NCI-H1105 (cell line): ENCODE measurements at places on chromosomes 1 and 21.

DNA sequence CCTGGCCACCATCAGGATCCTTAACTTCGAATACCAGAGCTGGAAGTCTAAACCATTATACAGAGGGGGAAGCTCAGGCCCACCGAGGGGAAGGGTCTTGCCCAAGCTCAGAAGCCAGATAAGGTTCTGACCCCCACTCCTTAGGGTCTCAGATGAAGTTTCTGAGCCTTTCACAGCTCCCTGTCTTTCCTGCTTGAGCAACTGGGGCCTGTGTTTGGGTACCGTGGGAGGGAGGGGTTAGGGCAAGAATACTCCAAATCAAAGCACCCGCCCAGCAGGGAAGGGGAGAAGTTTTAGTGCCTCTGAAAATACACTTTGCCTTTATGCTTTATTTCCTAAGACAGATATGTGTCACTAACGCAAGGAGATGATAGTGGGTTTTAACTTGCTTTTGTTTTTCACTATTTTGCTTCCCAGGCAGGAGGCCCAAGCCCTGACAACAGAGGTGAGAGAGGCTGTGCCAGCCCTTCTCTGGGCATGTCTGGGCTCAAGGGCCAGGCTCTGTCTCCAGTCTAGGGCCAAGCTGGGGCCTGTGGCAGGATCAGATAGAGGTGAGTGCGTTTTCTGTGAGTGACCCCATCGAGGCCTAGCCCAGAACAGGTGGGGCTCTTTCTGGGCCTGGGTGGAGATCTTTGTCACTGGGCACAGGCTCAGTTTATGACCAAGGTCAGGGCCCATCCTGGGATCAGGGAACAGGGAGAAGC, 20.5 kb upstream of the TENT5B start:
- no peak for DNase-seq

- no peak for DNase-seq
These were observed 146.9 kb downstream of the RWDD3 start for GRCh38 chr1:95380909-95381308.

DNA sequence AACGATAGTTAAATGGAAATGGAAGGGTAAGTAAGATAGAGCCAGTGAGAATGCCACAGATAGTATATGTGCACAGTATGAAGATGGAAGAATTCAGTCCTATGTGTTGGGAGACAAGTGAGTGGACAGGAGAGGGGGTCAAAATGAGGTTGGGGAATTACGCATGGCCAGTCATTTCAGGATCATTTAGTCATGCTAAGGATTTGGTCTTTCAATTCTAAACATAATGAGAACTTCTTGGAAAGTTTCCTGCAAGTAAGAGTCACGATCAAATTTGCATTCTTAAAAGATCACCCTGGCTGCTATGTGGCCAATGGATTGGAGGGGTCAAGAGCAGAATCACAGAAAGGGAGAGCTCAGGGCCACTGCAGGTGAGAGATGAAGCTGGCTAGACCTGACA, 64.0 kb upstream of the KCNK2 start:
- DNase-seq: no peak

GRCh38 chr1:97138515-97139032, 417.0 kb downstream of the PTBP2 start:
- DNase-seq: no peak

DNA sequence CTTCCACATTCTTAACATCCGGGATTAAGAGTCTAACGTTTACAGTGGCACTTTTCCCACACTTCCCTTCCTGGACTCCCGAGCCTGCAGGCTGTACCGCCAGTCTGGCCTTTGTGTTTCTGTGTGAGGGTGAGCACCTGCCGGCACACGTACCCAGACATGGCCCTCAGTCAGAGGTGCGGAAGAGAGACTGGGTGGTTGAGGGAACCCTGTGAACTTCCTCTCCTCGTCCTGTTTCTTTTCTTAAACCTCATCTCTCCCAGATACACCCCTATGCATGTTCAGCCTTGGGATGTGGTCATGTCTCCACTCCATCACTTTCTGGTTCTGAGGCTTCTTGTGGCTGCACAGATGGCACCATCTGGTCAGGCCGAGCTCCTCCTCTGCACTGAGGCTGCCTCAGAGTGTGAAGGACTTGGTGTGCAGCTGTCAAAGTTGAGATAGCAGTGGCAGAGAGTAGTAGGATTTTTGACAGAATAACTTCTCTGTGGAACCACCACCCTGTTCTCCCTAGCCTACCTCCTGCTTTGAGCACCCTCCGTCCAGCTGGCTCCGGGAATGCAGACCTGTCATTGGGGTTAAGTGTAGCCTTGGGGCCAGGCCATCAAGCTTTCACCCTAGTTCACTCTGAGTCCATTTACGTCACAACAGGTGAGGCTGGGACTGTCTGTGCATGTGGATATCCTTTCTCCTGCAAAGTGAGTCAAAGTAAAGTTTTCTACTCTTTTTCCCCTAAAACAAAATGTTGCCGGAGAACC, 31.4 kb downstream of the VASH2 start:
- no peak for DNase-seq

- no peak for DNase-seq
These were observed 88.0 kb upstream of the NFIA start for GRCh38 chr1:60994369-60994768.

DNA sequence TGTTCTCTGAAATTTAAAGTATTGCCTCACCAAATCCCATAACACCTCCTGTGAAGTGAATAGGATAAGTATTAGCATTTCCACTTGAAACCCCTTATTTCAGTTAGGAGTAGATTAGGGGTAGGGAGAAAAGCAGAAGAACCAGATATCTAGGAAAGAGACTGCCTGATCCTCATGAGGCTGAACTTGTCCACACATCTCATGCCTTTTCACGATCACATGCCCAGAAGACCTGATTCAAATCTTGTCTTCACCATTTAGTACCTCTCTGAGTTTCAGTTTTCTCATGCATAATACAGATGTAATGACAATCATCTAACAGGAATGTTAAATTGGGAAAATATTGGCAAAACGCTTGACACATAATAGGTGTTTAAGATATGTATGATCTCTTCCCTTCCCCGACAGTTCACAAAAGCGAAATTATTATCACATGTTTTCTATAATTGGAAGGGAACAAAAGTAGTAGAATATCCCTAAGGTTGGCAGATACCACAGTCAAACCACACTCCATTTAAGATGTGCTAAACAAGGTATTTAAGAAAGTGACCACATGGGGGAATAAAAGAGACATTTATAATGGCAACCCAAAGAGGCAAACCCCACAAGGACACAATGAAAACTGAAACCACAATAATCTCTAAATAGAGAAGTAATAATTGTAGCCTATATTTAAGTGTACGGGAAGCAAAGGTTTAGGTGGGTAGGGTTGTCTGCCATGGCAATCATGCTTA, 25.2 kb downstream of the GFI1 start:
- no peak for DNase-seq

- DNase-seq: no peak
These were observed 5.7 kb upstream of the TNFRSF8 start for GRCh38 chr1:12057382-12057781.

- no peak for DNase-seq
These were observed 514 bp downstream of the FAM43B start for GRCh38 chr1:20552728-20553445.

GRCh38 chr21:42818328-42818749, 61.0 kb downstream of the WDR4 start:
- DNase-seq: peak; percentile 33

DNA sequence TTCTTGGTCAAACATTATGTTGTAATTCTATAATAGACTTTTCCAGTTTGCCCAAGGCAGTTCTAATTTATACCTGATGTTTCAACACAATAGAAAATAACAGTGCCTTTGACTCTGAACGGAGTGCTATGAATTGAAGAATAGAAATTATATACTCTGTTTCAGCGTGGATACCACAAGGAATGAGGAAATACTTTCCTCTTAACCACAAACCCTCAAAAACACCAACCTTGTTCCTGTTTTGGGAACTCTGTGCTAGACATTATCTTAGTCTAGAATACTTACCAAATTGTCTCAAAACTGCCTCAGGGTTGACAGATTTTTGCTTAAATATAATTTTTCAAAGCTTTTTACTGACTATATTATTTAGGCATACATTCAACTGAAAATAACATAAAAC, 1629.3 kb downstream of the MRPL39 start:
- no peak for DNase-seq

DNA sequence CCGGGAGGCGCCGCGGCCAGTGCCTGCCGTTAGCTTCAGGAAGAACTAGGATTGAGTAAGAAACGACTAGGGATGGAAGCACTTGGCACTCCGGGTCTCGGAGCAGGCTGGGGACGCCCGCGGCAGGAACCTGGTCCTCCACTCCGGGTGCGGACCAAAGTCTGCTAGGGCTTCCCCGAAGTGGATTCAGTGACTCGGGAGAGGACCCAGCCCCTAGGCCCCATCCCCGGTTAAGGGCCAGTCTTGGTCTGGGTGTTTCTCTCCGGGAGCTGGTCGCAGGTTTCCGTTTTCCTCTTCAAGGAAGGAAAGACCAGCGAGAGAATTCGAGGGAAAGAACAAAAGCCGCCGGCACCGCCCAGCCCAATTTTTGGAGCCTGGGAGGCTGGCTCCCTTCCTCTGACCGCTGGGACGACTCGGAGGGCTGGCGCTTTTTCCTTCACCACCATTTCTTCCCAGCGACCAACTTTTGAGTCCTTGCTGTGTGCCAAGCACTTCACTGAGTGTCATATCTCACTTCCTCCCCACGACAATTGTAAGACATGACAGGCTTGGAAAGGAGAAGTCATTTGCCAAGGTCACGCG, 16.8 kb upstream of the STMN1 start:
- DNase-seq: no peak

- no peak for DNase-seq
These were observed 13.8 kb upstream of the SPRR5 start for GRCh38 chr1:152933196-152933595.

DNA sequence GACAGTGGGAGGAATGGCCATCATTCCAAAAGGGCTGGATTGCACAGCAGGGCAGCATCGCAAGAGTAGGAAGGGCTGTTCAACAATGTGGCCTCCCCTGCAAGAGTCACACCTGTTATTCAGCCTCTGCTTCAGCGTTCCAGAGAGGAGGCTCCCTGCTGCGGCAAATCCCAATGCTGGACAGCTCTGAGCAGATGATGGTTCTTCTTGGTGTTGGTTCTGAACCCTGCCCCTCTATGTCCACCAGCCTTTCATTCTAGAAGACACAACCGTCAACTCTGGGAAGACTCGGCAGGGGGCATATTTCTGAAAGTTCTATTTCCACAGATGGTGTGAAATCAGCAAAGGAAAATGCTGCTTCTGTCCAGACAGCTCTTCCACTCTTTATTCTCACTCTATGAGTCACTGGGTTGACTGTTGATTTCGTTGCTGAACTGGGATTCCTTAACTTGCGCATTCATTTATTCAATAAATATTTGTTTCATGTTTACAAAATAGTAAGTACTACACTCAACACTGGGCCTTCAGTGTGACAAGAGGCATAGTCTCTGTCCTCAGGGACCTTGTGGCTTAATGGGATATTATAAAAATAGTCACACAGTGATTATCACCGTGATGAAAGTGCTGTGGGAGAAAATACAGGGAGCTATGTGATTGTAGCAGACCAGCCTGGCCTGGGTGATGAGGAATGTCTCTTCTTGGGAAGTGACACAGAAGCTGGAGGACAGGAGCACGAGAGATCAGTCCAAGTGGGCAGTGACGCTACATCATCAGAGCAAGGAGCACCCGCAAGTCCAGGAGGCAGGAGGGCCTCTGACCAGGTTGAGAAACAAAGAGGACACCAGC, 260.3 kb downstream of the SIPA1L2 start:
- DNase-seq: no peak

GRCh38 chr1:5891736-5892135, 100.5 kb downstream of the NPHP4 start:
- no peak for DNase-seq

- no peak for DNase-seq
These were observed 216.1 kb downstream of the PBX1 start for GRCh38 chr1:164774819-164775654.

DNA sequence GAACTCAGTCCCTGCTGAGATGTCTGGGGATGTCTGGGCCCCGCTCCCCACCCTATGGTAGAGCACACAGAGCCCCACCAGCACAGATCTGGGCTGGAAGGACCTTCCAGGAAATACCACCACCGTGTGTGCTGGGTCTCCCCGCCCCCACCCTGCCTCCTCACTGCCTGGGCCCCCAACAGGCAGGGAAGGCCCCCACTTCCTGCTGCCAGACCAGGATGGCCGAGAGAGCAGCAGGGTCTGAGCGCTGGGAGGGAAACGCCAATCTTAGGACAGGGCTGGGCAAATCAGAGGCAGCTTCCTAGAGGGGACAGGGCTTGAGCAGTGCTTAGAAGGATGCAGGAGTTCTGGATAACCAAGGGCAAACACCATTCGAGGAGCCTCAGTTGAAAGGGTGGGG, 11.9 kb downstream of the ADGRB2 start:
- DNase-seq: no peak

- no peak for DNase-seq
These were observed 20.1 kb downstream of the UBE2U start for GRCh38 chr1:64223329-64224151.

- DNase-seq: peak; percentile 25
These were observed 53.8 kb upstream of the MROH9 start for GRCh38 chr1:170881268-170882265.

- DNase-seq: no peak
These were observed 51.4 kb downstream of the GNB1 start for GRCh38 chr1:1839311-1839965.

- peak; percentile 75 for DNase-seq
These were observed 63.2 kb downstream of the CD247 start for GRCh38 chr1:167454894-167455785.

GRCh38 chr1:185483664-185484450, 166.8 kb upstream of the IVNS1ABP start:
- no peak for DNase-seq
